Activated CD4-positive, alpha-beta memory T cell treated with anti-CD3 and anti-CD28 coated beads, Interleukin-2, amount 10 ng/mL, durations not matched to agents 7 days and 5 days (primary cell): ENCODE measurements at places on chromosomes 5 and 9. TPM values are rescaled to one million over a fixed set of nuclear protein-coding genes. Genes with fewer than 3 reads are reported as not detected.

Gene PTPN3
- 0.20 TPM for total RNA-seq

Gene SVEP1
- total RNA-seq = not detected

Gene CLIC3
- total RNA-seq = 3.7 TPM

Gene ARHGAP26
- total RNA-seq = 17.1 TPM

Gene SCGB3A1
- not detected for total RNA-seq

Gene GPX3
- total RNA-seq = not detected

Gene FOXD4L3
- not detected for total RNA-seq

Gene MARVELD2
- 0.23 TPM for total RNA-seq

Gene ZNF474
- total RNA-seq = not detected

Gene PCDHB13
- not detected for total RNA-seq

Gene NIPAL4
- total RNA-seq = 0.10 TPM

Gene GKAP1
- 4.3 TPM for total RNA-seq

Gene SLC28A3
- total RNA-seq = 0.20 TPM

Gene POLR3G
- total RNA-seq = 4.2 TPM

Gene RNF224
- total RNA-seq = 0.20 TPM

Gene ZNF367
- total RNA-seq = 27.7 TPM

Gene S100Z
- total RNA-seq = 2.5 TPM

Gene HTR1A
- total RNA-seq = not detected

Gene C8G
- 1.5 TPM for total RNA-seq
